Body of pancreas (tissue), 4 donors: ENCODE measurements at places on chromosomes 7 and 10. TPM values are rescaled to one million over a fixed set of nuclear protein-coding genes. Genes with fewer than 3 reads are reported as not detected.
A peak's percentile ranks its signal among the peaks of the same experiment; 100 is the strongest.

DNA sequence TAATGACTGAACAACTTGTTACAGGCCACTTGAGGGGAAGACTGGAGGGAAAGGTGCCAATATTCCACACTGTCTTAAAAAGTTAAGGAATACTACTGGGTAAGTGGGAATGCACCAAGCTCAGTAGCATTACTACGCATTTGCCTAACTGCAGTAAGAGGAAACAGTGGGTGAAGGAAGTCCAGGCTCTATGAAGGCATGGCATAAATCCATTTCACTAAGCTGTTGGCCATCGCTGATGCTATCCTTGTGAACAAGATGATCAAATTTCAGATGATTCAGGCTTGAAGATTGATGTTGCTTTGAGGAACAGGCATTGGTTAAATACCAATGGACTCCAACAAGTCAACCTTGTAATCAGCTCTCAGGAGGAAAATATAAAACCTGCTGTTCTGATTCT lies 44.2 kb upstream of the TES start:
- no peak for DNase-seq

- no peak for DNase-seq
These were observed 397.2 kb downstream of the EXOC4 start for GRCh38 chr7:133650069-133650468.

GRCh38 chr10:17214526-17214925 lies 13.1 kb upstream of the TRDMT1 start:
- DNase-seq, result no peak

PDE1C gene
- 4.9 TPM for total RNA-seq

VWA2 gene
- total RNA-seq, result 10.5 TPM

ADAMTS14 gene
- 0.33 TPM for total RNA-seq

GRCh38 chr7:1073142-1073977 lies 14.6 kb upstream of the GPER1 start:
- DNase-seq, result no peak

DNA sequence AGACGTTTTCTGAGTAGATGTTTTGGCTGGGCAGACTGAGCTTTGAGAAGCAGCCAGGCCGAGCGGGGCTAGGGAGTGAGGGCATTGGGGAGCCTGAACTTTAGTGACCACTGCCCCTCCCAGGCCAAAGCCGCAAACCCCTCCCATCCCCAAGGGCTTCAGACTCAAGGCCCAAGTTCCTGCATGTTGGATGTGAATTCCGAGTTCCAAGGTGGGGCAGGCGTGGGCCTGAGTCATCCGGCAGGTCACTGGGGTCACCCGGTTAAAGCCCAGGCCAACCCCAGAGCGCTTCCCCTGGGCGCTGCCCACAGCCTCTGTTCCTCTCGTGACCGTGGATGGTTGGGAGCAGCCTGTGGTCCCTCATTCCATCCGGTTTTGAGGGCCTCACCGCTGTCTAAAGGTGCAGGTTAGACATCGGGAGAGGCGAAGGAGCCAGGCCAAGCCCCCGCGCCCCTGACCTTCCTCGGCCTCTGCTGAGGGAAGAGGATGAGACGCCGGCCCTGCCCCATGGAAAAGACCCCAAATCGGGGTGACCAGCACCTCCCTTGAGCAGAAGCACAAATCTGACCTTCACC lies 6.9 kb upstream of the PDGFA start:
- DNase-seq, result no peak

GRCh38 chr10:100489396-100489795 lies 26.6 kb downstream of the WNT8B start:
- DNase-seq, result no peak

MRLN gene
- total RNA-seq, result not detected

GRCh38 chr10:18144928-18145327 lies 4.7 kb downstream of the CACNB2 start:
- peak; percentile 78 for DNase-seq

DNA sequence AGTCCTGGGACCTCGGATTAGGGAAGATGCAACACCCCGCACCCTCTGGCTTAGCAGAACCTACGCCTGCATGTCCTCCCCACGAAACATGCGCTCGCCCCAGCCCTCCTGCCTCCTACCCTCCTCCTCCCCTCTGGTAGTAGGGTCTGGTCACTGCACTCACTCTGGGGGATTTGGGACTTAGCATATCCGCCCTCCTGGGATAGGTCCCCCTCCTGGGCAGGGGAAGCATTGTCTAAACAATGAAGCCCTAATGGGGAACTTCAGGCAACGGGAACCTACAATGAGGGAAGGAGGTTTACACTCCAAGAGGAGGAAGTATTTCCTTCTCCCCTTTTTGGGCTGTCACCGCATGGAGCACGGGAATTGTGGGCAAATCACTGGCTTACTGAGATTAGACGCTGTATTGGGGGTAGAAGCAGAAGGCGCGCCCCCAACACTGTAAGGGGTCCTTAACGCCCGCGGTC lies 892 bp downstream of the CRHR2 start:
- no peak for DNase-seq

DNA sequence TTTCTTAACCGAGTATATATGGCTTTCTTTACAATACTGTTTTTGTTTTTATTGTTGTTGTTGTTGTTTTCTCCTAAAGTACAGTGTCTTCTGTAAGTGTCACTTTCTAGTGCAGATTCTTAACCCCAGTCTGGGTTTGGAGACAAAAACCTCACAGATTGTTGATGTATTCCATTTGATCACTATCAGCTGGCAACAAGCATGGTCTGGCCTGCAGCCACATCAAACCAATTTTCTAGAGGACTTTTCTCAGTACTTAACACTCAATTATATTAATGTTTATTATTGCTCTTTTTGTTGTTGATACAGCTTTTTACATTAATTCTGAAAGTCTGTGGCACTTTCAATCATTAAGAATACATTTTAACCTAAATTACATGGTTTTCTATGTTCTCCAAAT lies 17.1 kb downstream of the LRRN3 start:
- DNase-seq, result no peak
